Activated naive CD4-positive, alpha-beta T cell treated with anti-CD3 and anti-CD28 coated beads, Interleukin-2, amount 50 U/mL, for 72 hours (primary cell): ENCODE measurements at places on chromosomes 6 and 20.

DNA sequence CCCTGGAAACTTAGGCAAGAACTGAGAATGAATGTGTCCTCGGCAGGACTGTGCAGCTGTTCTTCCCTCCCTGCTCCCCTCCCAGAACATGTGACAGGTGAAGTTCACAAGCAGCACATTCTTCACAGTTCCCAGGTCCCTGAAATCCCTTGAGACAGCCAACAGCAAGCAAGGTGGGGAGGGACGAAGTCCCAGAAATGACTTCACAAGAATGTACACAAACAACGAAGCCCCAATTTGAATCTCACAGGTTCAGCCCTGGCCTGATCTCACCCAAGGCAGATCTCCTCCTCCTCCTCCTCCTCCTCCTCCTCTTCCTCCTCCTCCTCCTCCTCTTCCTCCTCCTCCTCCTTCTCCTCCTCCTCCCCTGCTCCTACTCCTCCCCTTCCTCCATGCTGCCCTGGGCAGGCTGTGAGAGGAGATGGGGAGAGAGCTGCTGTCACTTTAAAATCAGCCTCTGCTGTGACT lies 32.4 kb downstream of the WRNIP1 start:
- no peak for DNase-seq

GRCh38 chr6:144377586-144378210 lies 92.6 kb downstream of the UTRN start:
- no peak for DNase-seq

DNA sequence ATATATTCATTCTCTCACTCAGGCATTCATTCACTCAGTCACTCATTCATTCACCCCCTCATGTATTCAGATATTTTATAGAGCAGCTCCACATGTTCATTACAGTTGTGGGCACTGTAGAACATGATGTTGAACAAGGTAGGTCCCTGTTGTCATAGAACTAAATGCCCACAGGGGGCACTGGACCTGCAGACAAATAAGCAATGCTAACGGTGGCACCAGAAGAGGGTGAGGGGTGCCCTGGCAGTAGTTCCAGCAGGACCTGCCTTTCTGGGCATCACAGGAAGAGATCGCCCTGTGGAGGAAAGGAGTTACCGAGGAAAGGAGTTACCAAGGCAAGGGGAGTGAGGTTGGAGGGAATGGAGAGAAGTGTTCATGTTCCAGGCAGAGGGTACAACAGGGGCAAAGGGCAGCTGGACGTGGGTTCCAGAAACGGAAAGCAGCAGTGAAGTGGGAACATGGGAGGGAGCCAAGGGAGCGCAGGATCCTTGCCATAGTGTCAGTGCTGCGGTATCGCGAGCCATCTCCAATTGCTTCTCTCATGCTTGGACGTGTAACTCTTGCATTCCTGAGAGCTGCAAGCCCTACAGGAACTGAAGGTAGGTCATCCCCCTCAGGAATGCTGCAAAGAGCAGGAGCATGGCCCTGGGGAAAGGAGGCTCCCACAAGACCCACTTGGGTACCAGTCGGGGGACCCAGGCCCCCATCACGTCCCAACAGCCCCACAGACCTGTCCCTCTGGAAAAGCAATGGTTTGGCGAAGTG lies 128.2 kb downstream of the EDN3 start:
- no peak for DNase-seq

DNA sequence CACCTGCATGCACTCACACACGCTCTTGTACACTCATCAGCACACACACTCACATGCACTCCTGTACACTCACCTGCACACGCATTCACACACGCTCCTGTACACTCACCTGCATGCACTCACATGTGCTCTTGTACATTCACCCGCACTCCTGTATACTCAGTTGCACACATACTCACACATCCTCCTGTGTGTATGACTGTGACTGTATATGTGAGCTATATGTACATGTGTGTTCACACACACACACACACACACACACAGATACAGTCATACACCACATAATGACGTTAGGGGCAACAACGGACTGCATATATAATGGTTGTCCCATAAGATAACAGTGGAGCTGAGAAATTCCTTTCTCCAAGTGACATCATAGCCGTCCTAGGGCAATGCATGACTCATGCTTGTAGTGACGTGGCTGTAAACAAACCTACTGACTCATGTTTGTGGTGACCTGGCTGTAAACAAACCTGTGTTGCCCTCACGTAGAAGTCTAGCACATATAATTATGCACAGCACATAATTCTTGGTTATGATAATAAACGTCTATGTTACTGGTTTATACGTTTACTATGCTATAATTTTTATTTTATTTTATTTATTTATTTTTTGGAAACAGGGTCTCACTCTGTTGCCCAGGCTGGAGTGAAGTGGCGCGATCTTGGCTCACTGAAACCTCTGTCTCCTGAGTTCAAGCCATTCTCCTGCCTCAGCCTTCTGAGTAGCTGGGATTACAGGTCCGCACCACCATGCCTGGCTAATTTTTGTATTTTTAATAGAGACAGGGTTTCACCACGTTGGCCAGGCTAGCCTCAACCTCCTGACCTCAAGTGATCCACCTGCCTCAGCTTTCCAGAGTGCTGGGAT lies 22.8 kb upstream of the TAF4 start:
- no peak for DNase-seq

- peak; percentile 48 for DNase-seq
Observed at GRCh38 chr20:57656821-57657534, 36.8 kb upstream of the ZBP1 start.

DNA sequence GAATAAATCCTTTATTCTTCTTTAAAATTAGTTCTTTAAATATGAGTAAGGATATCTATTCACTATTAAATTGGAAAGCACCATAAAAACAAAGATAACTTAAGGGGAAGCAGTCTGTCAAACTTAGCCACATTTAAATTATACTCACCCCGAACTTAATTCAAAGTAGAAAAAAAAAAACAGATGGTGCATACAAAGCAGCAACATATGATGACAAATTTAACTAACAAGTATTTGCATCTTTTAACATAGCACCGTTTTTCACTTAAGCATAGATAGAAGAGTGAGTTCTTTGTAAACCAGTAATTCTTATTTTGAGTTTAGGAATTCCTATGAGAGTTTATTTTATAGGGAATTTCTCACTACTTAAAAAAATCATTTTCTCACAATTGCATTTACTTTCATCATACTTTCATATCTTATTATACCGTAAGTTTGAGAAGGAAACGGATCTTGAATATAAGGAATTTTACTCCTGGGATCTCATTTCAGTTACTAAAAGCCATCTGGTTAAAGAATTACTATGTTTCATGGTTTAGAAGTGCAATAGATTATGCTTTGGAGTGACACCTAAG lies 828.2 kb upstream of the MAP3K7 start:
- no peak for DNase-seq

GRCh38 chr6:75331151-75331550 lies 46.6 kb upstream of the TMEM30A start:
- DNase-seq, result no peak

DNA sequence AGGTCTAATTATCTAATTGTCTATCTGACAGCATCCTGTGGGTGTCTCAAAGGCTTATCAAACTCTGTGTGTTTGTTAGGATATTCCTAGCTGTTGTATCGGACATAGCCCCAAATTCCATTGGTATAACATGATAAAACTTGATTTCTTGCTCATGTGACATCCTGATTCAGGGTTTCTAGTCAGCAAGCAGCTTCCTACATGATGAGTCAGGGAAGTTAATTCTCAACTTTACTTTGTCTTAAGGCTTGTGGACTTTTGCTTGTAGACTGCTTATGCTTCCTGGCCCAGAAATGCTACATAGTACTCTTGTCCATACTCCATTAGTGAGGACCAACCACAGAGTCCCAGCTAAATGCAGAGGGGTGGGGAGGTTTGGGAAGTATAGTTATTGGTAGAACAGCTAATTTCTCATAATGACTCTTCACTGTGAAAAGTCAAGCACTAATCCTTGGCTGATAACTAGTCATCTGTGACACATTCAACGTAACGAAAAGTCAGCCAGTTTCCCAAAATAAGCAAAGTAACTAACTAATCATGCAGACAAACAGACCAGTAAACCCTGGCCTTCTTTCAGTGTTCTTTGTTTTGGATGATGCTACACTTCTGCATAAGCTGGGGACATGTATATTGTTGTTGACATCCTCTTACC lies 25.8 kb downstream of the NKAIN2 start:
- DNase-seq, result no peak

GRCh38 chr20:31915491-31916280 lies 36.2 kb downstream of the PDRG1 start:
- no peak for DNase-seq

- DNase-seq, result no peak
Observed at GRCh38 chr6:160002882-160003281, 34.0 kb downstream of the IGF2R start.

- no peak for DNase-seq
Observed at GRCh38 chr6:93350774-93351173, 68.6 kb downstream of the EPHA7 start.

DNA sequence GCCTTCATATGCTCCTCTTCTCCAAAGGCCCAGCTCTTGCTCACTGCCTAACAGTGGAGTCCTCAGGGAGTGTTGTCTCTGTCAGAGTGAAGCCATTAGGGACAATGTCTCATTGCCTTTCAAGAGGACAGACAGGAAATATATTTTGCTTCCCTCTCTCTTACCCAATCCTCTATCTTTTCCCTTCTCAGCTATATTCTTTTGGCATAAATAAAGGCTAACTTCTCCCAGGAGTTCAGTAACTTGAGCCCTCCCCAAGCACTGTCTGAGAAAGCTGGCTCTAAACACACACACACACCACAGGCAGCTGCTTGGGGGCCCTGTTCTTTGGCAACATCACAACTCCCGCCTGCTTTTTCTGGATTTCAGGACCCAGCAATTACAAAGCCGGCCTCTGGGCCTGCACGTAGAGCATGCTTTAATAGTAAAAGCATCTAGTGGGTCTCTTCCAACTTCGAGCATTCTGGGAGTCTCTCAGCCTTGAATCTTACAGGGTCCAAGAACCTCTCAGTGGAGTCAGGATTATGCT lies 34.7 kb upstream of the LAMA4 start:
- DNase-seq, result no peak

DNA sequence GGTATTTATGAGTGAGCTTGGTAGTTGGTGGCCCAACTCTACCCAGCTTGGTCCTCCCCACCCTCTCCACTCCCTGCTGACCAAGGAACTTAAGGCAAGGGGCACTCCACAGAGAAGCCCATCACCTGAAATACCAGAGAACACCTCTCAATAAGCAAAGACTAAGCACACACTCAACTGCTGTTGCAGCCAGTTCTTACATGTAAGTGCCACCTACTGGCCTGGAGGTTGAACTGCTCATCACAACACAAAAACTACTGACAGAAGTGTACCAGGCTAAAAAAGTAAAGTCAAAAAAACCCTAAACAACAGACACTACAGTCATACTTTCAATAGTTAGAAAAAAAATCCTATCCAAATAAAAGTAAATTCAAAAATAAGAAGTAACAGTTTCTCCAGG lies 146.2 kb downstream of the FAM83B start:
- DNase-seq, result no peak

DNA sequence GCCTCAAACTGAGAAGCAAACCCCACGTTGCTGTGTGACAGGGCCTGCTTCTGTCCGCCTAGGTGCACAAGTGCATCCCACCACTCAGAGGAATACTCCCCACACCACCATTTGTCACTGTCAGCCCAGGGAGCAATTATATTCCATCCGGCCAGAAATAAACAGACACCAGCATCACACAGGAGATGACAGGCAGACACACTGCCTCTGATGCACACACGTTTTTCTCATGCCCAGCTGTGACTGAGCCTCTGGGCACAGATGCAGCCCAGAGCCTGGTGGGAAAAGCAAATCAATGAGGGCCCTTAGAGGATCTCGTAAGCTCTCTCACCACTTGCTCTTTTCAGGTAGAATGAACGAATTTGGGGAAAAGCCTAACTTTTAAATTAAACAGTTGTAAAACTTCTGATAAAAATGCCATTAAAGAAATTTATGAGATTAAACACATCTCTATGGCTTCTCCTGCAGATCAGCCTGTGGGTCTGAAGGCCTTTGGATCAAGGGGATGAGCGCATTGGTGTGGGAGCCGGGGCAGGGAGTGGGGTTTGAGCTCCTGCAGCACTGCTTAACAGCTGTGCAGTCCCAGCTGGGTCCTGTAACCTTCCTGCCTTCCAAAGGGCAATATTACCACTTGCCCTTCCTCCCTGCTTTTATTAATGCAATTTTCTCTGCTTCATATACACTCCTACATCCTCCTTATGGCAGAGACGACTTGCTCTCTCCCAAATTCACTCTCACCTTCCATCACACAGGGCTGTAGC lies 624.3 kb downstream of the PTPRT start:
- DNase-seq, result no peak

DNA sequence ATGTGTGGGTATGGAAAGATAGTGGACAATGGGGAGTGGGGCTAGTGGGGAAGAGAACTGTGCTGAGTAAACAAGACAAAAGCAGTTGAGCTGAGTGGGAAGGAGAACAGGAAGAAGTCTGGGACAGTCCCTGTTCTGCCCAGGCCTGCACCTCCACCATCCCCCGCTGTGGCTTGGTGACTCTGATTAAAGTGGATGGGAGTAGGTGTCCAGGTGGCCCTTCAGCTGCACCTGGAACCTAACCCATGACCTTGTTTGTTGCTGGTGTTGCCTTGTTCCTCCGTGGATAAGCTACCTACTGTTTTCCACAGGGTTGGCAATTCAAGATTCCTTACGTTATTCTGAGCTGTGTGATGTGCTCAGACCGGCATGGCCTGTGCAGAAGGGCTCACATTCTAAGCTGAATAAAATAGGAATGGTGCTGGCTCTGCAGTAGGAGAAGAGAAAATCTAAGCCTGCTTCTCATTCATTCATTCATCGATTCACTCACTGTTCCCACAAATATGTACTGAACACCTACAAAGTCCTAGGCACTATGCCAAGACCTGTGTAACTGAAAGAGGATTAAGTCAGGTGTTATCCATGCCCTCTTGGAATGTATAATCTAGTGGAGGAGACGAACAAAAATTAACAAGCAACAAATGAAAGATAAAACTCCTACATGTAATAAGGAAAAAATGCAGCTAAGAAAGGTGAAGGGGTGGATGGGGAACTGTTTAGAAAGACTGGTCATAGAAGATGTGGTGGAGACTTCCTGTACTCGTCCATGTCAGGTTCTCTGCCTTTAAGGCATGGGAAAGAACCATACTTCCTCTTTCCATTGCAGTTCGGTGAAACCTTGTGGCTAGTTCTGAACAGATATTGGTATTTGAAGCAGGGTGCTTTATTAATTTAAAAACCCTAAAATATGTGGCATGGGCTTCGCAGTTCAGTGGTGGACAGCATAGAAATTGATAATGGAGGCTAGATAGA lies 10.1 kb upstream of the CALHM6 start:
- no peak for DNase-seq

GRCh38 chr6:75091467-75092190 lies 114.2 kb downstream of the COL12A1 start:
- no peak for DNase-seq

GRCh38 chr6:10310826-10311225 lies 104.0 kb downstream of the TFAP2A start:
- DNase-seq, result no peak

DNA sequence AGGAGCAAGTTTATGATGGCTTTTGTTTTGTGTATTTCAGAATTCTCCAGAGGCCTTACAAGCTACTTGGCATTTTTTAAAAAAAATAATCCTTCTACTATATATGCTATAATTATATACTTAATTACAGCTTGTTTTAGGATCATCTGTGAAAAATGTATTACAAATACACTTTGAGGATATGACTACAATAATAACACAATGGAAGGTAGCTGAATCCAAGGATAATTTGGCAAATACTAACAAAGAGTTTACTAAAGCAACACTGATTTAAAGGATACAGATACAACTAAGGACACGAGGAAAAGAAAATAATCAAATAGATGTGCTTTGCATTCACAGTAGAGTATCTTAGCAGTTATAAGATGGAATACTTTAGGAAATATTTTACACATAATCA lies 381.9 kb upstream of the CITED2 start:
- DNase-seq, result no peak
